ENCODE measurements at places on chromosomes 6 and 20.

- DNase-seq: no peak
Observed at GRCh38 chr6:66190858-66191257, 483.8 kb upstream of the EYS start.

DNA sequence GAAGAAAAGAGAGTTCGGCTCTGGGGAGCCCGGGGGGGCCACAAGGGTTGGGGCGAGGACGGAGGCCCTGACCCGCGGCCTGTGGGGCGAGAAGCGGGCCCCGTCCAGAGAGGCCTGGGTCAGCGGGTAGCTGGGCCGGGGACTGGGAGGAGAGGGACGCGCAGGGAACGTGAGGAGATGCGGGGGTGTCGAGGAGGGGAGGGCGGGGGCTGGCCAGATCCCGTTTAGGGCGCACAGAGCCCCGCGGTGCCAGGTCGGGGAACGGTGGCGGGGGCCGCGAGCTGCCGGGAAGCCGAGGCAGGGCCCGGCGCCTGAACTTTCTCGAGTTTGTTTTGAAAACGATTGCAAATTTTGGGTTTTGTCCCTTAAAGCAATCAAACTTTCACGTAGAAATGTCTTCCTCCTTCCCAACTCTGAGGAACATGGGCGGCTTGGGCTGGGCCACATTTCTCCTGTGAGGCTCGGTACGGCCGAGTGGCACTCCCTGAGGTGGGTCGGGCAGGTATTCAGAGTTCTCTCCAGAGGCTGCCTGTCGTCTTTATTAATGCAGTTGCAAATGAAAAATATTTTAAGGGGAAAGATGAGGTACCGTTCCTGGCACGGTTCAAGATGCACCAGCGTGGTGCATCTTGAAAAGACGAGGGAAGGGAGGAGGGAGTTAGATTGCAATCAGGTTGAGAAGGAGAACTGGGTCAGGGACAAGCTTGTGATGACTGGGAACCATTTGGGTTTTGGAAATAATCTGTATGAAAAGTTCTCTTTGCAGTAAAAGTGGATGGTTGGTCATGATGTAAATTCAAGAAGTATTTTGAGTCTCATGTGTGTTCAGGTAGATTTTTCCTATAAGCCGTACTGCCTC is 972 bp downstream of the RNF8 start:
- no peak for DNase-seq

DNA sequence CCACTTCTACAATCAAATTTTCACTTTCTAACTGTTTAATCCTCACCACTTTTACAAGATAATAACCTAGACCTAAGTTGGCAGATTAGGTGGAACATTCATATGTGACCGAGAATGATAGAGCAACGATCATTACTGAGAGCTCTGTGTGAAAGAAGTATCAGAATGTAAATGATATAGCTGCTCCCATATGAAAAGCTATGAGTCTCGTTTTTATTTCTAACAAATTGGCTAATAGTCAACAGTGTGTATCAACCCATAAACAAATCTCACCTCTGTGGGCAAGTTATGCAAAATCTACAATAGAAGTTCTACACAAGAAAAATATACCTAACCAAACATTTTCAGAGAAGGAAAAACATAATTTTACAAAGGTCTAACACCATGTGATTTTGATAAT is 3.7 kb downstream of the LGSN start:
- DNase-seq: no peak

DNA sequence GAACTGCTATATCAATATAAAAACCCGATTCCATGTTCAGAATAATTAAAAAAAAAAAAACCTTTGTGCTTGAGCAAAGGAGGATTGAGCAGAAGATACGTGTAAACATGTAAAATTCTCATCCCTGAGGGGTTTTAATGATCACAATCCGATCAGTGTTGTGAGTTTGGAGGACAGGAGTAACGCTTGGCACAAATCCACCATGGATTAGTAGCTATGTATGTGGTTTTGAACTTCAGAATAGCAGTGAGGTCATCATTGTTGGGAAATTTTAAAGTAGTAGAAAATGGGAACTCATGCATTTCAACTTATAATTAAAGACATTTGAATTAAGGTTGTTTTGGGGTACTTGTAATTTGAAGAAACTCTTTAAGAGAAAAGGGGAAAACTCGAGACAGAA is 203.2 kb downstream of the RPS12 start:
- no peak for DNase-seq

GRCh38 chr6:149060300-149060984 is 257.1 kb upstream of the TAB2 start:
- no peak for DNase-seq
